ENCODE measurements at places on chromosomes 2 and 18. TPM values are rescaled to one million over a fixed set of nuclear protein-coding genes. Genes with fewer than 3 reads are reported as not detected.

Gene PPP1R1C
- not detected for polyA plus RNA-seq

Gene GNAL
- polyA plus RNA-seq: 0.14 TPM

GRCh38 chr2:143068509-143068908, 60.7 kb upstream of the ARHGAP15 start:
- DNase-seq: peak; percentile 59

- no peak for DNase-seq
Measured at GRCh38 chr2:16559278-16560067, 106.2 kb downstream of the CYRIA start.

DNA sequence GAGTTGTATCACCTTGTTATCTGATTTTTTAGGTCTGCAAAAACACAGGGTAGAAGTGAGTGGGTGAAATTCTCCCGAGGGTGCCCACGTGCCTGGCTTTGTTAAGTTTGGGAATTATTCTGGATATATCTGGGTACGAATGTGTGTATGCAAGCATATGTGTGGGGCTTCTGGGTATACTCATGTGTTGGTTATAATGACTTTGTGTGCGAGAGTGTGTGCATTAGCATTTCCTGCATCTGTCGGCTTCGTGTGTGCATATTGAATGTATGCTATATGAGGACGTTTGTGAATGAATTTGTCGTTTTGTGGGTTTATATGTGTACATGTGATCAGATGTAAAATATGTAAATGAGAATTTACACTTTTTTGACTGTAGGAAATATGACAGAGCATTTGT, 13.8 kb upstream of the DNAJC27 start:
- DNase-seq: no peak

Gene SERPINB10
- polyA plus RNA-seq: not detected

GRCh38 chr2:152598975-152599759, 118.1 kb downstream of the PRPF40A start:
- DNase-seq: no peak

DNA sequence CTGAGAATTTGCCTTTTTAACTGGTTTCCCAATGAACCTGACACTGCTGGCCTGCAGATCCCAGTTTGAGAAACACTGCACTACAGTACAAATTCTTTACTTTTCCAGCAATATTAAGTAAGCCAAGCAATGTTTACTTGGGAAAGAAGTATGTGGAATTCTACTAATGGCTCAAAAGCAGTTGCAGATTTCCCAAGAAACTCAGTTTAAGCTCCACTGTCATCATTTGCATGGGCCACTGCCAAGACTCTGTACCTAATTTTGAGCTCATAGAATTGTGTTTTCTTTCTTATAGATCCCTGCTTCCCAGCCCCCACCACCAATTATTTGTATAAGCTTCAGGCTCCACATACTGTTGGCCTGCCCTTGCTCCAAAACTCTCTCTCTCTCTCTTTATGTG, 676.1 kb downstream of the RNF144A start:
- DNase-seq: no peak

Gene RAB6D
- polyA plus RNA-seq: not detected

DNA sequence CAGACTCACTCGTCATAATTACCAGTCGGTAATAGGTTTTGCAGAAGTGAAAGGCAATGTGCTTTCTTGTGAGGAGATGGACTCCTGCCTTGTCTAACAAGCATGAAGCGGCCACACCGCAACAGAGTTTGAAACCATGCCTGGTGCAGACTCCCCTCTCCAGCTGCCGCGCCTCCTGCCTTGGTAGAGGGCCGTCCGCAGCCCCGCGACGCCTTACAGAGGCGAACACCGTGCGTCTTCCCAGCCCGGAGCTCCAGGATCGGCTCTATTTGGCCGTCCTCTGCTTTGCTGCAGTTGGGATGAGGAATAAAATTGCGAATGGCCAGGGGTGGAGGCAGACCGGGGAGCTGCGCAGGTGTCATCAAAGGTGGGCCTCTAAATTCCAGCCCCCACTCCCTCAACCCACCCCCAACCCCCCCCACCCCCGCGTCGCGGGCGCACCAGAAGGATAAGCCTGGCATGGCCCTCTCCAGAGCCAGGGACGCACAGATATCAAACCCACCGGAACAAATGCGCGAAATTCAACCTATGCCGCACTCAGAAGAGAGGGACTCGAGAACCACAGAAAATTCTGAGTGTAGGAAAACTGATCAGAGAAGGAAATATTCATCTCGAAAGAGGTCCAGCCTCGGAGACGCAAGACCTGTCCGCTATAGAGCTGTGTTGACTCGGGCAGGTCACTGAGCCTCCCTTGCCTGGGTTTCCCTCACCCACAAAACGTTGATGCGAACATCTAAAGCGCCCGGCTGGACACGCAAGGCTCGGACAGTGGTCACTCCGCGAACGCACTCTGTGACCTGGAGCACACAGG, 1.1 kb downstream of the TRABD2A start:
- DNase-seq: peak; percentile 78

Gene NT5DC4
- polyA plus RNA-seq: not detected

Gene GPR35
- polyA plus RNA-seq: not detected

DNA sequence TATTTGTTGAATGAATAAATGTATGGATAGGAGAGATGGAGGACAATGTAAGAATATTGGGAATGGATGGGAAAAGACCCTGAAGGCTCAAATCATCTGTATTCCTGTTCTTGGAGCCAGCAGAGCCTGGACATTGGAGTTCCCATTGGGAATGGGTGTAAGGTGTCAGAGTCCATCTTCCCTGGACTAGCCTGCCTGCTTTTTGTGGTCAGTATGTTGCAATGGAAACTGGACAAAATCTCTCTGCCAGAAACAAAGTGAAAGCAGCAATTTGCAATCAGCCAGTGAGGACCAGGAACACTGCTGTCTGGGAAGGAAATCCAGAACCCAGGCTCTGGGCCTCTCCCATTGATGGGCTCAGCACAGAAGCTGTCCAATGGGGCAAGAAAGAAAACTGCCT, 83.5 kb upstream of the SKOR2 start:
- DNase-seq: no peak

GRCh38 chr18:58135701-58136331, 91.8 kb downstream of the NEDD4L start:
- DNase-seq: peak; percentile 51

DNA sequence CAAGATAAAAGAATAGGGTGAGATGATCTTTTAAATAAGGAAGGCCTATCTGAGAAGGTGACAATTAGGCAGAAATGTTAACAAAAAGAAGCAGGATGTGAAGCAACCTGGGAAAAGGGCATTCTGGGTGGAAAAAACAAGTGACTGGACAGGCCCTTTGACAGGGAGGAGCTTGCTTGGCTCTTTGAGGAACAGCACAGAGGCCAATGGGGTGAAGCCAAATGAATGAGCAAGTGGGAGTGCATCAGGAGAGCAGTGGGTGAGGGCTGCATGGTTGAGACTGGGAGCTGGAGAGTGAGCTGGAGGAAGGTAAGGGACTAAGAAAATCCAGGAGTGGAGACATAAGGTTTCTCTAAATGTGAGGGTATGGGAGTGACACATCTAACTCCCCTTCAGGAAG, 126.9 kb downstream of the TDRD15 start:
- DNase-seq: no peak

- no peak for DNase-seq
Measured at GRCh38 chr2:239574434-239575156, 173.8 kb upstream of the HDAC4 start.

Gene NPC1
- 9.0 TPM for polyA plus RNA-seq

GRCh38 chr2:117349687-117350086, 464.8 kb upstream of the DDX18 start:
- no peak for DNase-seq

Gene HNRNPLL
- 12.3 TPM for polyA plus RNA-seq

GRCh38 chr2:36677996-36678605, 18.4 kb upstream of the VIT start:
- no peak for DNase-seq

- DNase-seq: peak; percentile 10
Measured at GRCh38 chr2:32061973-32062861, 1.1 kb upstream of the SPAST start.

Gene CFC1
- not detected for polyA plus RNA-seq

GRCh38 chr18:5294457-5295230, 882 bp downstream of the ZBTB14 start:
- peak; percentile 69 for DNase-seq

Gene AQP4
- polyA plus RNA-seq: not detected

DNA sequence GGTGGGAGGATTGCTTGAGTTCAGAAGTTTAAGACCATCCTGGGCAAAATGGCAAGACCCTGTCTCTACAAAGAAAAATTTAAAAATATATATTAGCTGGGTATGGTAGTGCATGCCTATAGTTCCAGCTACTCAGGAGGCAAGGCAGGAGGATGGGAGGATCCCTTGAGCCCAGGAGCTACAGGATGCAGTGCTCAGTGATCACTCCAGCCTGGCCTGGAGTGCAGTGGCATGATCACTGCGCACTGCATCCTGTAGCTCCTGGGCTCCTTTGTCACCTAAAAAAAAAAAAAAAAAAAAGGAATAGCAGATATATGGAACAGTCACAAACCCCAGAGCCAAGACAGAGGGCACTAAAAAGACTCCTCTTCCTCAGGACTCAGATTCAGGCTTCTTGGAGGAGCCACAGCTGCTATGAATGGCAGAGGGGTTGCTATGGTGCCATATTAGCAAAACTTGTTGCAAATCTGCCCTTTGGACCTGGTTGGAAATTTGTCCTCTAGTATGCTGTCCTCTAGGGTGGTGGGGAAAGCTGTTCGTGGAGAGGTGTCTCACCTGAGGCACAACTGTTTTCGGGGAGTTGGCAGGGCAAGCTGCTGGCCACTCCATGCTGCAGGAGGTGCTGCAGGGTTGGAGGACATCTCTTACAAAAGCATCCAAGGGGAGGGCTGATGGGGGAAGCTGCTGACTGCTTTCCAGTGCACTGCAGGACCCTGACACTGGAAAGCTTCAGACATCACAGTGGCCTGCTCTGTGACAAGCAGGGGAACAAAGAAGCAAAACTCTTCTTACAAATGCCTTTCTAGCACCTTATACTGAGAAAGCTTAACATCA, 22.7 kb downstream of the CYP20A1 start:
- DNase-seq: no peak

GRCh38 chr2:228242591-228242990, 61.1 kb upstream of the SPHKAP start:
- DNase-seq: no peak

DNA sequence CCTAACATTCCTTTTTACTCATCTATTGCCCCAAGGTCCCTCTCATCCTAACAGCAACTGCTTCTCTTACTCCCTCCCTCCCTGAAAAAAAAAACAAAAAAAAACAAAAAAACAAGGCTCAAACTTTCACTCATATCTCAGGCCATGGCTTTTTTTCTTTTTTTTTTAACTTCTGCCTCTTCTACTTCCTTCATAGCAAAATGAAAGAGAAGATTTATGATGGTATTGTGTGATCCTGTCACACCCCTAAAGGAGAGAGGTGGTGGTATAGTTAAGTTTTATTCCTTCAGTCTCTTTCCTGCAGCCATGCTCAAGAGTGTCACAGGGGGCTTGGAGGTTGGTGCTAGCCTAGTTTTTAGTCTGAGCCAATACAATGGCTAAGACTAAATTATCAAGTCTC, 21.5 kb upstream of the EPC2 start:
- DNase-seq: no peak

Gene DCDC2C
- polyA plus RNA-seq: not detected

Gene TBR1
- not detected for polyA plus RNA-seq
